Stimulated activated CD4-positive, alpha-beta T cell treated with anti-CD3 and anti-CD28 coated beads, Interleukin-15, amount 100 ng/mL, for 48 hours (primary cell): ENCODE measurements at places on chromosomes 2 and 18.

DNA sequence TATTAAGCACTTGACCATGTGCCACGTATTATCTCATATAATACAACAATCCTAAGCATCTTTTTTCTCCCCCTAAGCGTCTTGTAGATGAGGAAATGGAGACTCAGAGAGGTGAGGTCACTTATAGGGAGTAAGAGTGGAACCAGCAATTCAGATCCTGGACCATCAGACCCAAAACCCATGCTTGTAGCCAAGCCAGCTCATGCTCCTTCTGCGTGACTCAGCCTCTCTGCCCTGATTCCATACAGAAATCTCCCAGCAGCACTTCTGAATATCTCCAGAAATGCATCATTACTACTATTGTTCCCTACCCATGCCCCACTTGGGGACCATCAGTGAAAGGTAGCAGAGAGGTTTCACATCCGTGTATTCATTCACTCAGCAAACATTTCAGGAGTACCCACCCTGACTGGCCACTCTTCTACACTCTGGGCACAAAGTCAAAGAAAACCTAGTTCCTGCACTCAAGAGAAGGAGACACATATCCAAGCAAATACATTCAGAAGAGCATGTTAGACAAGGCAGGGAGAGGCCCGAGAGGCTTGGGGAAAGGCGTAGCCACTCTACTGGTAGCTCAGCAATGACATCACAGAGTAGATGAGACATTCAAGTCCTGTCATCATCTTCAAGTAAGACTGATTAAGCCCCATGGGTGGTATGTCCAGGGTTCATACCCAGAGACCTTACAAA lies 141.9 kb downstream of the MTCL1 start:
- DNase-seq, result no peak

DNA sequence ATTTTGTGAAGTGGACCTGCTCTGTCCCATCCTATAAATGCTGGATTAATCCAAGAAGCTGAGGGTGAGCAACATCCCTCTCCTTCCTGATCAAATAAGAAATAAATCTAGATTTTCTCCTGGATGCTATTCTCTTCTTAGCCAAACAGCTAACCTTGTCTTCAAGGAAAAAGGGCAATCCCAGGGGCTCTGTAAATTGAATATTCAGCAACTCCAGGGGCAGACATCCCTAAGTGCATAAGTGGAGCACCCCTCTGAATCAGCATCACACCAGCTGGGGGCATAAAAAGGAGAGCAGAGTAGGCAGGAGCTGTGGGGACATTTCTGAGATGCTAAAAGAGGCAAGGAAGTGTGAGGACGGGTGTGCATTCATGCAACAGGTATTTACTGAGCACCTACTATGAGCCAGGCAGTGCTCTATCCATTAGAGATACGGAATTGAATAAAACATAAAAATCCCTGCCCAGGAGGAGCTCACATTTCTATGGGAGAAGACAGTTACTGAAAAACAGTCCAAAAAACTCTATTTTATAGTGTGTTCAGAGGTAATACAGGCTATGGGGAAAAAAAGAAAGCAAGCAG lies 2.8 kb upstream of the STEAP3 start:
- no peak for DNase-seq

DNA sequence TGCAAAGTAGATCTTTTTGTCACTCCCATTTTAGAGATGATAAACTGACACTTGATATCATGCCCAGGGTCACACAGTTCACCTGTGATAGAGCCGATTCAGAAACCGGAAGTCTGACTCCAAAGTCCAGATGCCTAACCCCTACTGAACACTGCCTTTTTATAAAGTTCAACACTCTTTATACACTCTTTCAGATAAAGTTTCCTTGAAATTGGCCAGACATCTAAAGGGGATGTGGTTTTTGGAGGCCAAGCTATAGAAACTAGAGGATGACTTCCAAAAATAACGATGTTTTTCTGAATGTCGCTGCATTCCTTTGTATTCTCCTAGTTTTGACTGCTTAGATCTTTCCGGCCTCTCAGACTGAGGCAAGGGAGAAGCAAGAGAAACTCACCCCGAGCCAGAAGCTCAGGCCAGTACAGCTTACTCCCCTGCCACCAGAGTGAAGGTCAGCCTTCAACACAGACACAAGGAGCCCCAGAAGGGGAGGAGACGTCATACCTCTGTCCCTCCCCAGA lies 61.8 kb downstream of the NRP2 start:
- DNase-seq, result no peak

GRCh38 chr18:3815991-3816390 lies 366.0 kb downstream of the TGIF1 start:
- DNase-seq, result no peak

DNA sequence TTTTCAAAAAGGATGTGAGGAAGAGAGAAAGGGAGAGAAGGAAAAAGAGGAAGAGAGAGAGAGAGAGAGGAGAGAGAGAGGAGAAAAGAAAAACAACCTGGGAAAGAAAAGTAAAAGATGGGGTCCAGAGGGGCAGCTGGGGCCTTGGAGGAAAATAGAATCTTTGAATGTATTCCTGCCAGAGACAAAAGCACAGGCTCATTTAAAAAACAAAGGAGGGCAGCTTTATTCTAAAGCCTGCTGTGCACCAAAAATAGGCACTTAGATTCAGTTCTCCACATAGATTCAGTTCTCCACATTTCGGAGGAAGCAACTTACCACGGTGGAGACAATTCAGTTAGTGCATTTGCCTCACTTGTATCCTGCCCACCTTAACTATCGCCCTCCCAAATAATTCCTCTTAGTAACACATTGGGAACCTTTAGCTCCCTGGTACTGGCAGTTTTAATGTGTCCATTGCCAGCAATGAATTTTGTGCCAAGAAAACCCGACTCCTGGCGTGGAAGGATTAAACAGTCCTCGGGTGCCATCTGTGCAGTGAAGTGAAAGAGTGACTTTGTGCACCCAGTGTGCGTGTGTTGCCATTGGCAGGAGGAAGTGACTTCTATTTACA lies 71.3 kb downstream of the DPP4 start:
- DNase-seq, result no peak

DNA sequence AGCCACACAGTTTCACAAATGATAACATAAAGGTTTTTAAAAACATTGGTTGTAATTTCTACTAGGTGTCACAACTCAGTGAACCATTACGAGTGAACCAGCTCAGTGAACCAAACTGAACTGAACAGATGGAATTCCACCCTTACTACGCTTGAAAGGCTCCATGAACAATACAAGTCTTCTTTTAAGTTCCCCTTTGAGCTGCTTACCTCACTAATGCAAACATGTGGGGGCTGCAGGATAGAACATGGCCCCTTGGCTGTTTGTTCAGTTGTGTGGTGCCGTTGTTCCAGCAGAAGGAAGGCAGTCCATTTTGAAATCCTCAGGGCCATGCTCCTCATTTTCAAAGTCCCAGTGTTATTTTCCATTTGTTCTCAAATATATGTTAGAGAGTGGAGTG lies 30.7 kb upstream of the KLHL14 start:
- no peak for DNase-seq

DNA sequence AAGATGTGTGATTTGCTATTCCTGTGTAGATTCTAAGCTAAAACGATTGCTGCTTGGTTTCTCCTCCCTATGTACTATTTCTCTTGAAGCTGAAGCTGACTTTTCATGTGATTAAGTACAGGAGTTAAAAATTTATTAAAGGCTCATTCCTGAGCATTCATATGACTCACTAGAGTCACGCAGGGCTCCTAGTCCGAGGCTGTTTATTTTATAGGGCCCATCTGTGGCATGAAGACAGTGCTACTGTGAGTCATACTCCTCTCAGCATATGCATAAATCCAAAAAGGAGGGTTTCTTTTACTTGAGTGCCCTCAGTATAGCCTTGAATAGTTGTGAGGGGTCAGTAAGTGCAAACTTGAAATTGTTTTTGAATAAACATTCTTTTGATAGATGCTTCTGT lies 378.8 kb downstream of the PTPRM start:
- no peak for DNase-seq

GRCh38 chr2:59733970-59734369 lies 819.5 kb downstream of the BCL11A start:
- no peak for DNase-seq

DNA sequence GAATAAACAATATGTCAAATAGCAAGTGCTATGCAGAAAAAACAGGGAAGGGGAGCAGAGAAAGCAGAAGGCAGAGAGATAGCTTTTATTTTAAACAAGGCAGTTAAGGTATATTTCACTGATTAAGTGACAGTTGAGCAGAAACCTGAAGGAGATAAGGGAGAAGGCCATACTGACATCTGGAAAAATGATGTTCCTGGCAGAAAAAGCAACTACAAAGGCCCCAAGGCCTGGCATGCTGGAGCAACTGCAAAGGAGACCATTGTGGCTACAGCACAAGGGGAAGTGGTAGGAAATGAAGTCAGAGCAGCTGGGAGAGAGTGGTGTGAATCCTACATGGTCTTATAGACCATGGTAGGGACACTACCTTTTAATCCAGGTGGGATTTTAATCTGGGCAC lies 8.9 kb upstream of the PCBP1 start:
- no peak for DNase-seq

GRCh38 chr2:106624787-106625380 lies 137.7 kb downstream of the CD8B2 start:
- no peak for DNase-seq

GRCh38 chr2:46647041-46647440 lies 167.7 kb downstream of the TMEM247 start:
- no peak for DNase-seq

DNA sequence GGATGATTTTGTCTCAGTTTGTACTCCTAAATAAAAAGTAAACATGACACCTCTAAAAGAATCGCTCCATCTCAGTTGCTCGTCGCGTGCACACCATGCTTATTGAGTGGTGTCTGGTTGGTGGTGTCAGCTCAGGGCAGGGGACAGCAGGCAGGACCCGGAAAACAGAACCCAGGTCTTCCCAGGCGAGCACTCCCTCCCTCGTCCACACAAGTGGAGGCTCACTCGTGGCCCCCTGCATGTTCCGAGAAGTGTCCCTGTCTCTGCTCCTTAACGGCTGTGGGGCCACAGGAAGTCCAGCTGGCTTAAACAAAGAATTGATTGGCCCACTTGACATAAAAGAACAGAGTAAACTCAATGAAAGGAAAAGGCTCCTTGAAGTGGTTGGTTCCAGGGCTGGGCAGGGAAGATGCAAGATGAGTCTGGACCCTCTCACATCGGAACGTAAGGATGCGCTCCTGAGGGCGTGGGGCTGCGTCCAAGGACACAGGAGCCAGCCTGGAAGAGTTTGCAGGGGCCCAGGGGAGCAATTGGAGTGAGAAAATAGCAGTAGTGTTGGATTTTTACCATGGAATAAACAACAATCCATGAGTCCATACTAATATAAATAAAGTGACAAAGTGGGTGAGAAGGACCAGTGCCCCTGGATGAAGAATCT lies 13.1 kb upstream of the CNDP1 start:
- DNase-seq, result no peak

GRCh38 chr2:23041443-23041842 lies 343.5 kb upstream of the KLHL29 start:
- no peak for DNase-seq

DNA sequence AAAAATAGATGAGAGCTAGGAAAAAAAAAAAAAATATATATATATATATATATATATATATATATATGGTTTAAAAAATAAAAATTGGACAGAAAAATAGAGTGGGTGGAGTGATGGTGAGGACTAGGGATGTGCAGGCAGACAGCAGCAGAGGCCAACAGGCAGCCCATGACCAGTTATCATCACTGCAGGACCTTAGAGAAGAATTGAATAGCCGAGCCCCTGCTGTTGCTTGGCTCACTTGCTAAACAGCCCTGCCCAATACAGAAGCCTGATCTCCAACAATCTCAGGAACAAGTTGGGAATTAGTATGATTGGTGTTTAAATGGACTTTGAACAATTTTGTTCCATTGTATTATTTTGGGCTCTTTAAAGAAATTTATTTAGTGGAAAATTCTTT lies 967.5 kb upstream of the PIK3C3 start:
- DNase-seq, result no peak

DNA sequence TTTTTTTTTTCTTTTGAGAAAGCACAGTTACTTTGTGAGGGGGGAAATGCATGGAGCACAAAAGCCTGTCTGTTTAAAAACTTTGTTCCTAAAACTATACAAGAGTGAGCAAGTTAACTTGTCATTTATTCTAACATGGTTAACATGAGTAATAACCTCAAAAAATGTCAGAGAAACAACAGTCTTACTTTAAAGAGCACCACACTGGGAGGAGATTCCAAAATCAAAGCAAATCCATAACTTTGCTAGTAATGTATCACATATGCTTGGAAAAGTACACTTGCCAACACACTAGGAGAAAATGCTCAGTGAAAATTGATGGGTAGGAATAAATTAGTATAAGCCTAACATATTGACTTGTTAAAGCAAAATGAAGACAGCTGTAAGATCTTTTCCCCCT lies 157.1 kb downstream of the PRPF40A start:
- no peak for DNase-seq

DNA sequence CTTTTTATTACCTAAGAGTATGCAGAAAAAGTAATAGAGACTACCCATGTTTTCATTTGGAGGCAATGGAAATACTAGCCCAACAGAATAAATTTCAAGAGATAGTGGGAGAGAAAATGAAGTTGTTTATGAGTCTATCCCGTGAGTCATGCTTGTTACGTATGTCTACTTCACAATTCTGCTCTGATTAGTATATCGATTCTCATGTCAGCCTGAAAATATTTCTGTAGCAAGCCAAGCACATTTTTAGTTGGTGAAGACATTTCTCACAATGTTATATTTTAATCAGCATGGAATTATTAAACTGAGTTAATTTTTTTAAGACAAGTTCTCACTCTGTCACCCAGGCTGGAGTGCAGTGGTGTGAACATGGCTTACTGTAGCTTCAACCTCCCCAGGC lies 346.1 kb downstream of the RPRM start:
- DNase-seq, result no peak

DNA sequence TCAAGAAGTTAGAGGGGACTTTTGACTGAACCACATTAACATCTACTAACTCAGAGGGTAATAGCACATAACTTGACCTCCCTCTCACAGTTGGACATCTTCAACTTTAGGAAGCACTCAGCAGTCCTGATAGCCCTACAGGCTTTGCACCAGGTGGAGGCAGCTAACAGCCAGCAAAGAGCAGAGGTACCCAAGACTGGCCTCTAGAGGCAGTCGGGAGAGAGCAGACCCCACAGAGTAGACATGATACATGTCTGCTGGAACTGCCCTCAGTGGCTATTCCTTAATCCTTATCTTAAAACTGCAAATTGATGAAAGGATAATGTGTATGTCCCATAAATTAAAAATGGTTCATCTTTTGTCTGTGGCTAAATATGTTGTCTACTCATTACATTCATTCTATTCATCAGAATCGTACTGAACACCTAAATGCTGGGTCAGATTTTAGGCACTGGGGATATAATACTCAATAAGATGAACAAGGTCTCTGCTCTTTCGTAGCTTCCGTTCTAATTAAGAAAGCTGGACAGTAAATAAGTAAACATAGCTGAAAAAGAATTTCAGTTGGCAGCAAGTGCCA lies 49.8 kb downstream of the CAB39 start:
- no peak for DNase-seq
